Mucosa of gallbladder (tissue), 1 donor: ENCODE measurements at places on chromosomes 16 and 17. TPM values are rescaled to one million over a fixed set of nuclear protein-coding genes. Genes with fewer than 3 reads are reported as not detected.

Gene QPRT
- 17.2 TPM for total RNA-seq

Gene ADAD2
- total RNA-seq, result 0.60 TPM

Gene TNFRSF13B
- total RNA-seq, result 0.32 TPM

Gene GNGT2
- total RNA-seq, result 3.4 TPM

Gene PYY
- total RNA-seq, result not detected

Gene KCNJ18
- not detected for total RNA-seq

Gene FOXC2
- total RNA-seq, result 0.92 TPM

Gene GDPD3
- 11.2 TPM for total RNA-seq

Gene CHST5
- total RNA-seq, result 0.63 TPM

Gene IL17C
- not detected for total RNA-seq

- DNase-seq, result peak; percentile 87
Observed at GRCh38 chr17:45132572-45133463, 503 bp upstream of the PLCD3 start.

DNA sequence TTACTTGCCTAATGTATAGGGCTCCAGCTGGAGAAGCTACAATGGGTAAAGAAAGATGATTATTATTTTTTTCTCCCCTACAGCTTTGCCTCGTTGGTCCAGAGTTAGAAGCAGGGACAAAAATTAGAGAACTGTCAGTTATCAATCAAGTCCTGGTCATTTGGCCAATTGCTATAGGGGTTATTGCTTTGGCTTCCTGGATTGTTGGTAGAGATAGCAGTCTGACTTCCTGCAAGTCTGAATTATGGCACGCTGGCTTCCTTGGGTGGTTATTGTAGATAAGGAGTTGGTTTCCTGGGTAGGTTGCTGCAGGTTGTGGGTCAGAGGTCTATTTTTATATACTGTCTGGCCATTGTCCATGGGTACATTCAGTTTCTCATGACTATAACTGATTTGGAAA is 84.7 kb upstream of the ELAC2 start:
- no peak for DNase-seq

DNA sequence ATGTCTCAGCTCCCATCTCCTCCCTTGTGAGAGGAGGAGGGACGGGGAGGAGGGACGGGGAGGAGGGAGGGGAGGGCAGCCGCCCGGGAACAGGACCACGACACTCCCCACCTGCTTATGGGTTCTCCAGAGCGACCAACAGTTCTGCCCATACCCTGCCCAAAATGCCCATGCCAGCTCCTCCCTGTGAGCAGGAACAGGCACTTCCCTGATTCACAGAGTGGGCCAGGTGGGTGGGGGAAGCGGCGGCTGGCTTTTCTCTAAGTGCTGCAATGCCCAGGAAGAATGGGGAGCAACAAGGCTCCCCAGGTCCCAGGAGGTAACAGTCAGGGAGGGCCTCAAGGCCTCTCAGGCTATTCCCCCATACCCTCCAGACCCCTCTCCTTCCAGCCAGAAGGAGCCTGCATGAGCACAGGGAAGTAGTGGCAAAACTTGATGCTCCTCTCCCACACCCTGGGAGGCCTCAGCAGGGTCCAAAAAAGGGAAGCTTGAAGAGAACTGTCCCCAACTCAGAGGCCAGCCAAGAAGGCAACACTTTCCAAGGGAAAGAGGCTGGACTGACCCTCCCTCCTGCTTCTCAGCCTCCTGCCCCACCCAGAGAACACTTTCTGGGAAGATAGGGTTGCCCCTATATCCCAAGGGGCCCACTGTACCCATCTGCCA is 53.8 kb downstream of the MYO18A start:
- no peak for DNase-seq

DNA sequence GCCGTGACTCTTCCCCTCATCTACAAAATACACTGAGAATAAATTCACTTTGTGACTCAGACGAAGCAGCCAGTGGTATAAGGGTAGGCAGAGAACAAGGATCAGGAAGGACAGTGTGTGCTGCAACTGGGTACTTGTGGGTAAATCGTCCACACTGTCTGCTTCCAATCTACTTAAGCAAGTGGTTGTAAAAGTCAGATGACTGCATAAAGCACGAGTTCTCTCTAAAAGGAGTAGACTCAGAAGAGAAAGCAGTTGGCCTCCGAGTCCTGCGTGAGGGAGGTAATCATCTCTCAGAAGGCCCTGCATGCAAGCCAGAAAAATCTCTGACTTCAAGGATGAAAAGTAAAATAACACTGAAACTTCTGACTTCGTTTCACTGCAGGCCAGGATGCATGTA is 43.1 kb downstream of the ANKFY1 start:
- no peak for DNase-seq

DNA sequence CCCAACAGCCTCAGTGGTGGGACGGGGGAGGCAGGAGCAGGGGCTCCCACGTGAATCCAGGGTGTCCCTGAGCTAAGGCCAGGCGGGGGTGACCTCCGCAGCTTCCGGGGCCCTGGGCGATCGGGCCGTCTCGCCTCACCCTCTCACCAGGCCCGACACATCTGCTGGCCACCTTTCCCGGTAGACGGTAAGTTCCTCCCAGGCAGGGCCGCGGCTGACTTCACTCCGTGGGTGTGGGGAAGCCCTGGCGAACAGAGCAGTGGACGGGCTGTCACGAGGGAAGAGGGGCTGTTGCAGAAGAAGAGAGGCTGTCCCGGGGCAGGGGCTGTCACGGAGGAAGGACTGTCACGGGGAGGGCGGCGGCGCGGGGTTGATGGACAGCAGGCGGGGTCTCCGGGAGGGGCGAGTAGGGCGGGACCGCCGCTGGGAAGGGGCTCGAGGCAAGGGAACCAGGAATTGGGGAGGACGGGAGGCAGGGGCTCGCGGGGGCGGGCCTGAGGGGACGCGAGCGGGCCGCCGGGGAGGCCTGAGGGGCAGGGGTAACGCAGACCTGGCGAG is 498 bp downstream of the PKMYT1 start:
- no peak for DNase-seq

DNA sequence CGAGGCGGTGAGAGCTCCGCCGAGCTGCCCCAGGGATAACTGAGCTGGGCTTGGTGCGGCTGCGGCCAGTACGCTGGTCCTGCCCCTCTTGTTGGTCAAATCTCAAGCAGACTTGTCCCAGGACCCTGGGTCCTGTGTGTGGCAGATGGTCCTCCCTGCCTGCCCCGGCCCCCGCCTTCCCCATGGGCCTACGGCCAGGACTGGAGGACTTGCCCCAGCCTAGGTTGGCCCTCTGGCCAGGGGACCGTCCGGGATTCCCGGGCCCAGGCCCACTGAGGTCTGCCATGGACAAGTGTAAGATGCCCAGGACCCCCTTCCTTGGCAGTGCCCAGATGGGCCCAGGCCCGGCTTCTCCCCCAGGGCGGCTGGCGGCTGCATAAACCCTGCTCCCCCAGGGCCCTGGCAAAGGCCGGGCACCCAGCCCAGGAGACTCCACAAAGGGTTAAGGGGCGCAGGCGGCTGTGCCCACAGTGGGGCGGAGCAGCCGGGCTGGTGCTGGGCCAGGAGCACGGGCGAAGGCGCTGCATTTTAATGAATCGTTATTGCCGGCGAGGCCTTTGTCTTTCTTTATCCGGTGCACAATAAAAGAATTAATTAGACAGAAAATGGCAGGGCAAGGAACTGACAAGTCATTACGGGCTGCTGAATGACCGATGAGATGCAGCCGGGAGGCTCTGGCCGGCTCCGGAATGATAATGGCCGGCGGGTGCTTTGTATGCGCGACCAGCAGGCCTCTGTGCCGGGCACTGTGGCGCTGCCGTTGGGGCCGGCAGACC is 9.1 kb downstream of the SOX8 start:
- DNase-seq, result no peak

DNA sequence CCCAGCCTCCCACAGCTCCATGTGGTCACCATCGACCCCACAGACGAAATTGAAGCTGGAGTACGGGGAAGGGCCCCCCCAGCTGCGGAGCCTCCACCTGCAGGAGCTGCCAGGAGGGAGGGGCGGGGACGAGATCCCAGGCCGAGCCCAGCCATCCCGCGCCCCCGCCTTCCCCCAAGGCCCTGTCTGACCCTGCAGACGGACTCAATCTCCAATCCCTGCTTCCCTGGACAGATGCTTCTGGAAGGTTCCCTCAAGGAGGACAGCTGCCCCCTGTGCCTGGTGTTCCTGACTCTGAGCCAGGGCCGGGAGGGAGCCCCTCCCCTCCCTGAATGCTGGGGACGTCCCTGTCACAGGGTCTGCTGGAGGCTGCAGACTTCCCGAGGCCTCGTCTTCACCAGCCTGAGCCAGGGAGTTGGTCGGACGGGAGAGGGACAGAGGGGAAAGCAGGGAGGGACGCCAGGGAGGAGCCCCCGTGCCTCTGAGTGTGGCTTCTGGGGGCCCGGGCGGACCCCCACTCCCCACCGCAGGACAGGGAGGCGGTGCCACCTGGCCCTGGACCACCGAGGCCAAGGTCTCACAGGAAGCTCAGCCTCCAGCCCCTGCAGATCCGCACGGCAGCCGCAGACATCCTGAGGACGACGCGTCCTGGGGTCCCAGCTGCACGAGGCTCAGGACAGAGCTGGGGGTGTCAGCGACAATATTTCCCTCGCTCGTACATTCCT is 21.3 kb upstream of the C1QTNF8 start:
- DNase-seq, result no peak

DNA sequence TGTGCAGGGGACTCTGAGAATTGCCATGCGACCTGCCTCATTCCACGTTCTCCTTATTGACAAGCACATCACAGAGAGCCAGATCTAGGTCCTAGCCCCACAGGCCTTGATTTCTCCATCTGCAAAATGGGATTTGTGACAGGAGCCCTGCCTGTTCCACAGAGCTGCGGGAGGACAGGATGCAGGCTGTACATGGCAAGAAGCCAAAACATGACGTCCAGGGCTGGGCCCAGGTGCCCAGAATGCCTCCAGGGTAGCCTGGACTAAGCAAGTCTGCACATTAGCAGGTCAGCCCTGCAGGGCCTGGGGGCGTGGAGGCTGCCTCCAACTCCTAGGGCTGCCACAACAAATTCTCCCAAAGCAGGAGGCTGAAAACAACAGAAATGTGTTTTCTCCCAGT is 235.7 kb upstream of the SDK2 start:
- no peak for DNase-seq

GRCh38 chr17:75404731-75405364 is 630 bp downstream of the GRB2 start:
- DNase-seq, result peak; percentile 25

DNA sequence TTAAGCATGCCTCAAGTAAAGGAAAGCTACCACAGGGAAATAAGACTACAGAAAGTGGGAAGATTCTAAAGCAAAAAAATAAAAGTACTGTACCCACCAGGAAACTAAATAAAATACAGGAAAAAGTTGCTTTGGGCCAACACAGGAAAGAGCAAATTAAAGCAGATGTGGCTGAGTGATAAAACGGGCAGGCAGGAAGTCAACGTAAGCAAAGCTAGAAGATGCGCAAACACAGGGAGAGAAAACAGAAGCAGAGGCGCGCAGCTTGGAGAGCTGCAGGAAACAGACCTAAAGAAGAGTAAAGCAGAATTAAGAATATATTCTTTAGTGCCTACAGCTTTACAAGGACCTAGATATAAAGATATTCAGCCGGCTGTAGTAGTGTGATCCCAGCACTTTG is 21.7 kb downstream of the USP36 start:
- DNase-seq, result peak; percentile 40

- no peak for DNase-seq
Observed at GRCh38 chr17:31517524-31517923, 126.0 kb downstream of the RAB11FIP4 start.

DNA sequence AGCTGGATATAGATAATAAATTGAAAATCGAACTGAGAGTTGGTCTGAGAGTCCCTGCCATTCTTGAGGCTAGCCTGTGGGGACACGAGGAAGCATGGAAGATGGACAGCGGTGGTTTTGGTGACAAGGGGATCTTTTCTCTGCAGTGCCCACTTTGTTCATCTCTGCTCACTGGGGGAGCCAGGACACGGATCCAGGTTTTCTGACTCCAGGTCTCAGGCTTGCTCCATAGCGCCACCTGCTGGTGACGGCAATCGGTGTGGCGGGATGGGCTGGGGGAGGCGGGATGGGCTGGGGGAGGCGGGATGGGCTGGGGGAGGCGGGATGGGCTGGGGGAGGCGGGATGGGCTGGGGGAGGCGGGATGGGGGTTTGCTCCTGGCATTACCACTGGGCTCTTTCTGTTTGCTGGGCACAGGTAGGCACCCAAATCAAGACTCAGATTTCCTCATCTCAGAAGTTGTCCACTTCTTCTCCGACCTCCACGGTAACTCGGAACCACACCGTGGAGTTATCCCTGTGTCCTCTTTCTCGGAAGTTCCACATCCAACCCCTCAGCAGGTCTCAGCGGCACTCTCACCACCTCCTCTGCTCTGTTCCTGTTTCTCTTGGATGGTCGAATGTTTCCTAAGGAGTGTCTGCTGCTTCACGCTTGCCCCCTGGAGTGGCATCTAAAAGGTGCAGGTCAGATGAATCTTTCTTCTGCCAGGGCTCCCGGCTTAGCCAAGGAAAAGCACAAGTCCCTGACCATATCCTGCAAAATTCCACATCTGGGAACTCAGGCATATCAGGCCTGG is 142.4 kb downstream of the CYLD start:
- peak; percentile 5 for DNase-seq

DNA sequence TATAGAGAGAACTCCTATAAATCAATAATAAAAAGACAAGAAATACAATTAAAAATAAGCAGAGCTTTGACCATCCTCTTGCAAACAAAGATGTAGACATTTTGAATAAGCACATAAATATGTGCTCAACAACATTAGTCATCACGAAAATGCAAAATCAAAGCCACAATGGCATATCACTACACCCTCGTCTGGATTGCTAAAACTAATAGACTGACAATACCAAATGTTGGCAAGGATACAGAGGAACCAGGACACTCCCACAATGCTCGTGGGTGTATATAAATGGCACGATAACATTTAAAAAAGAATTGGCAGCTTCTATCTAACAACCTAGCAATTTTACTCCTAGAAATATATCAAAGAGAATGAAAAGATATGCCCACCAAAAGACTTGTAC is 530.8 kb downstream of the HAPSTR1 start:
- no peak for DNase-seq

DNA sequence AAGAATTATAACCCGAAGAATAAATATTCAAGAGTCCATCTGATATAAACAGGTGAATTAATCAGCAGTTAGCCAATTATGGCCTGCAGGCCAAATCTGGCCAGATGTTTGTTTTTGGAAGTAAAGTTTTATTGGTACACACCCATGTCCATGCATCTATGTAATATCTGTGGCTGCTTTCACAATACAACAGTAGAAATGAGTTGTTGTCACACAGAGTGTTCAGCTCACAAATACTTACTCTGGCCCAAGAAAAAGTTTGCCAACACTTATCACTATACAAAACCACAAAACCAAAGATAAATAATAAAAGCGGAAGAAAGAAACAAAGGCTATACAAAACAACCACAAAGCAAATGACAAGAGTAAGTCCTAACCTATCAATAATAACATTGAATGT is 109.4 kb downstream of the CDYL2 start:
- no peak for DNase-seq

GRCh38 chr17:45150911-45151809 is 2.9 kb downstream of the HEXIM1 start:
- no peak for DNase-seq

GRCh38 chr17:79981661-79982101 is 54.0 kb downstream of the TBC1D16 start:
- DNase-seq, result no peak
